Stimulated activated CD4-positive, alpha-beta T cell treated with anti-CD3 and anti-CD28 coated beads, Interleukin-15, amount 100 ng/mL, for 1 hour (primary cell): ENCODE measurements at places on chromosomes 7 and 10.

DNA sequence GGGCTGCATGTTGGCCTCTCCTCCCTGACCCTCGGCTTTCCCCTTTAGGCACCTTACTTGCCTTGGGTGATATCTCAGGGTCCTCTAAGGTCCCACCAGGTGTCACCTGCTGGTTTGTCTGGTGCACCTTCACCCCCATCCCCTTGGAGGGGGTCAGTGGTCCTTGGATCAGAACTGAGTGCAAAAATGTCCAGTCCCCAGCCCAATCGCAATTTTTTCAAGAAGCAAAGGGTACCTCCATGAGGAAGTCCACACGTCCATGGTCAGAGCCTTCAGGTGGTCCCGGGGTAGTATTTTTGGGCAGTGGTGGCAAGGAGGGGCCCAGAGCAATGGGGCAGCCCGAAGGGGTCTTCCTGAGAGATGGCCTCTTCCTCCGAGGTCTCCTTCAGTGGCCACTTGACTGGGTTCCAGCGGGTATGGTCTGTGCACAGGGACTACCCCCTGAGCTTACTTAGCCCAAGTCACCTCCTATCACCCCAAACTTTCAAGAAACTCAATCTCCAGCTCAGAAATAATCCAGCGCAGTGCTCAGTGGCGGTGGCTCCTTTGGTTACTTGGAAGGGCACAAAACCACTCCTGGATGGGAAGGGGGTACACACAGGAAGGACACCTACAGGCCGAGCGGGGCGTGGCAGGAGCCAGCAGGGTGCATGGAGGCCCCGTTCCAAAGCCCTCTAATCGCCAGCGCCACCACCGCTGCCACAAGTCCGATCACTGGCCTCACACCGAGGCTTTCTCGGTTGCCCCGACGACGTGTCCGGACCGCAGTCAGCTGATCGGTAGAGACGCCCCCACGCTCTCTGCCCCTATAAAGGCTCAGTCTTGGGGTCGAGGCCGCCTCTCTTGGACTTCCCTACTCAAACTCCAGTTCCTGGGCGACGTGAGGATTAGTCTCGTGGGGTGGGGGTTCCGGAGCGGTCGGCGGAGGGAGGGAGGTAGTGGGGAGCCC, 4.5 kb downstream of the SAP25 start:
- DNase-seq, result peak; percentile 22

DNA sequence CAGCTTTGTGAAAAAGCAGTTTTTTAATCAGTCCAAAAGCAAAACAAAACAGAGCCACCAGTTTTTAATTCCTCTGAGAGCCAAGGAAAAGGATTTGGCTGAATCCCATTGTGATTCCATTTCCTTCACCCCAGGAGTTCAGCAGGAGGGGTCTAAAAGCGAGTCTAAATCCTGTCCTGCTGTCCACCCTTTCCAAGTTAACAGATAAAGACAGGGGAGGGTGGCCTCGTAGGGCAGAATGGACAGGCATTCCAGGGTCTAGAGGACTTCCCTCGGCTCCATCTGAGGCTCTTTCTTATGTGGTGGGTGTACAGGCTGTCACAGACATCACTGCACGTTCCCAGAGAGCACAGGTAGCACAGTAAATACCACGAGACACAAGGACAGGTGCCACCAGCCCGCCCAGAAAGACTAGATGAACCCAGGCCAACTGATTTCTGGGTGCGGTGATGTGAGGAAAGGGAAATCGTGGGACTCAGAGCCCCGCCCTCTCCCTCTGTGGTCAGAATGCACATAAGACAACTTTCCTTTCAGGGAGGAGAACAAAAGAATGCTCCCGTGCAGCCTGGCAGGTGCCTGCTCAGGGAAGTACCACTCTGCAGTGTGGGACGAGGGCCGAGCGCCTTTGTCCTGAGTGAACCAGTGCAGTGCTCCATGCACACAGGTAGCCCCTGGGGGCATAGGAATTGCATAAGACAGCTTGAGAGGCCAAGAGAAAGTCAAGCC, 119.7 kb downstream of the ABLIM1 start:
- peak; percentile 32 for DNase-seq

GRCh38 chr7:157058701-157059100, 48.2 kb upstream of the MNX1 start:
- no peak for DNase-seq

GRCh38 chr7:47361746-47362215, 220.1 kb downstream of the TNS3 start:
- no peak for DNase-seq

DNA sequence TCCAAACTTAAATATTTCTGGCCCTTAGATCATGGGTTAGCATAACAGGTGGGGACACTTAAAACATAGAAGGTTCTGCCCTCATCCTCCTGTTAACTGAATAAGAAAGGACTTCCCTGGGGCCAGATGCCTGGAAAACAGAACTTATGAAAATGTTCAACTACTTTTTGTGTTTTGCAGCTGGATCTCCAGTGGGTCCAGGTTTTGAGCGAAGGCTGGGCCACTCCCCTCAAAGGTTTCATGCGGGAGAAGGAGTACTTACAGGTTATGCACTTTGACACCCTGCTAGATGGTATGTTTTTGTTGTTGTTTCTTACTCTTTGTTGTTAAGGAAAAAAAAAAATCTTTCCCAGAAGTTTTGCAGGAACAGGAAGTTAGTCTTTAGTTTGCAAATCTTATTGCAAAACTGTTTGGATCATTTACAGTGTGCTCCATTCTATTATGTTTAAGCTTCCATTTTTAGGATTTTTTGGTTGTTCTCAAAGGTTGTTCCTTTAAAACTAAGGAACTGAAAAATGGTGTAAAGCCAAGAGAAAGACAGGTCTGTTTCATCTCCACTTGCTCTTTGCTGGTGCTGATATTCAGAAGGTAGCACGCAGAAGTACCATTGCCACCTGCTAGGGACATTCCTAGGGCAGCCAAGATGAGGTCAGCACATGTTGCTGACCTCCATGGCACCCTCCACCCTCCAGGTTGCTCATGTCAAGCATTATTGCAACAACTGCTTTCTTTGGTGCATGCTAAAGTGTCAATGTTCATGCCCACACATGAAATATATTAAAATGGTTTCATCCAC, 56.1 kb downstream of the PAPSS2 start:
- DNase-seq, result no peak

DNA sequence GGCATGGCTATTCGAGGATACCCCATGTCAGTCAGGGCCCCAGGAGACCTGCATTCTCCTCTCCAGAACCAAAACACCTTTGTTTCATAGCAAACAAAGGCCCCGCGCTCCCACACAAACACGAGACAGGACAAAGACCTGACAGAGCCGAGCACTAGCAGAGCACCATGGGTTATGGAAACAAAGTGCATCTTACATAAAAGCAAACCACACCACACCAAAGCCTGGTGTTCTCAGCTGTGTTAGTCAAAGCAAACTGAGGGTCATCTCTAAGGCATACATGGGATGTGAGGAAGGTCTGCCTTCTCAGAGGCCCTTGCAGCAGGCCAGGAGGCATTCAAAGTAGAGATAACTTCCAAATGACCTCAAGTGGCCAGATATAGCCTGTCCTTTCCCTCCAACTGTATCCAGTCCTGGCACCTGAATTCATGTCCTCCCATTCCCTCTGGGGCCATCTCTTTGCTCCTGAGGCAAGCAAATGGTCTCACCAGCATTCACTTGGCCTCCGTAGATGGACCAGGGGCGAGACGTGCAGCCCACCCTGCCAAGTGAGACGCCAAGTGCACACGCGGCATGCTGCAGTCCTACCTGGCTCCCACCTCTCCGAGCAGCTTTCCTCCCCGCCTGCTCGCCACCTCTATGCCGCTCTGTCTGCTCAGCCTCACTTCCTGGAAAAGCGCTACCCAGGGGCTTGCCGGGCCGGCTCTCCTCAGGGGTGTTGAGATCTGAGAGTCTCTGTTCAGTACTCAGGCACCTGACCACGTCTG, 45.3 kb upstream of the PDLIM1 start:
- DNase-seq, result no peak
